Pancreas (tissue), 10 donors: ENCODE measurements at places on chromosomes 2 and 18.

- DNase-seq, result no peak
Observed at GRCh38 chr2:130728549-130729316, at the start of gene GPR148. Gene GPR148 (plus strand): TSS chr2:130729070. CDS start chr2:130729152, 82 bp downstream.

DNA sequence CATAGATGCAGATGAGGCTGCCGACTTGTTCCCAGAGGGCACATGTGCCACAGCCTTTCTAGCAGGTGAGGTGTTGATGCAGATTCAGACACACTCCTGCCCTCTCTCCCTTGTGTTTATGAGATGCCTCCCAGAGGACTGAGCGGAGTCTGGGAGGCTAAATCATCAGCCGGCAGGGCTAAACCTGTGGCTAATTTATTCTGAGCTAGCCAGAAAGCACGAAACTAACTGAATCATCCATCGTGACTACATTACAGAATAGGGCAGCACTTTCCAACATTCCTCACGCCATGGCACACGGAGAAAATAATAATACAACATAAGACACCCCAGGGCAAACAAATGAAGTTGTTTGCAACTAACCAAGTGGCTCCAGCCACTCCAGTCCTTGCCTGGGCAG lies 101.7 kb upstream of the FZD7 start:
- DNase-seq, result no peak

GRCh38 chr2:7752291-7752690 lies 835.1 kb downstream of the RNF144A start:
- no peak for DNase-seq

DNA sequence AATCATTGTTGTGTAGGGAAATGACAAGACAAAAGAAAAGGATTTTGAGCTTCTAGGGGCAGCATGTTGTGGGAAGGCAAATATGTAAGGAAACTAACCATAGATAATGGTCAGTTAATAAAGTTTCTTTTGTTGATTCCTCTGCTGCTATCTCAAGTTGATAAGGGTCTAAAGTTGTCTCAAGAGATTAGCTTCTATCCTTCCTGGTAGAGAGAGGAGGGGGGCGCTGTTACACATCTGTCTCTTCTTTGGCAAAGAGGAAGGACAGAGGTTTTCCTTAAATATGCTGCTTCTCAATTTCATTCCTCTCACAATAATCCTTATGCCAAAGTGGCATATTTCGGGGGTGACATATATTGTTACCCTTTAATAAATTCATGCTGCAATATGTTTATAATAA lies 944.0 kb downstream of the DPP10 start:
- DNase-seq, result no peak

GRCh38 chr2:197306696-197307040 lies 3.9 kb downstream of the ANKRD44 start:
- peak; percentile 76 for DNase-seq

- no peak for DNase-seq
Observed at GRCh38 chr2:152822676-152823075, 104.3 kb downstream of the ARL6IP6 start.

DNA sequence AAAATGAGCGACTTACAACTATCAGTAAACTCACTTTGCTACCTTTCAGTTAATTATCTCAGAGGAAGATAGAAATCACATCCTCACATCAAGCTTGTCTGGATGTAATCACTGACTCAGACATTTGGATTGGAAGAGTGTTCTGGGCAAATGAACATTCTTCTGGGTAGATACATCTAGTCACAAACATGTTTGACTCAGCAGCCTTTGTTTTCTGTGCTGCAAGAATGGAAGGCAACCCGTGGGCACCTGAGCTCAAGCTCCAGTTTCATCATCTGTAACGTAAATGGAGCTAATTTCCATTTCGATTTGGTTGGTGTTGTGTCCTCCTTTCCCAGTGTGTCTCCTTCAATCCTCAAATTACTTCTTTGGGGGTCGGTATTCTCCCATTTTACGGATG lies 58.5 kb downstream of the ACAA2 start:
- no peak for DNase-seq

DNA sequence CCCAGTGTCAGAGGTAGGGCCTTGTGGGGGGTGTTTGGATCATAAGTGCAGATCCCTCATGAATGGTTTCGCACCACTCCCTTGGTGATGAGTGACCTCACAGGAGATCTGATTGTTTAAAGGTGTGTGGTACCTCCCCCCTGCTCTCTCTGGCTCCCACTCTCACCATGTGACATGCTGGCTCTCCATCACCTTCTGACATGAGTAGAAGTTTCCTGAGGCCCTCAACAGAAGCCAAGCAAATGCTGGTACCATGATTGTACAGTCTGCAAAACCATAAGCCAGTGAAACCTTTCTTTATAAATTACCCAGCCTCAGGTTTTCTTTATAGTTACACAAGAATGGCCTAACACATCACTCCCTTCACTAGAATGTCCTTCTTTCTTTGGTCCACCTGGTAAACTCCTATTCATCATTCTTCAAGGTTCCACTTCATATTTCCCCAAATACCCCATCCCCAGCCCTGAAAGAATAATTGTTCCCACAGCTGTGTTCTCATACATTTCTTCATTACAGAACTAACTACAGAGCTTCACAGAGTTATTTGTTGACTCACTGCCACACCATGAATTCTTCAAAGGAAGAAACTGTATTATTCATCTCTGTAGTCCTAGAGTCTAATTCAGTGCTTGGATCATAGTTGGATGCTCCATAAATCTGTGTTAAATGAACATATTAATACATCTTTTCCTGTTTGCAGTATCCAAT lies 81.2 kb upstream of the STK17B start:
- DNase-seq, result no peak

DNA sequence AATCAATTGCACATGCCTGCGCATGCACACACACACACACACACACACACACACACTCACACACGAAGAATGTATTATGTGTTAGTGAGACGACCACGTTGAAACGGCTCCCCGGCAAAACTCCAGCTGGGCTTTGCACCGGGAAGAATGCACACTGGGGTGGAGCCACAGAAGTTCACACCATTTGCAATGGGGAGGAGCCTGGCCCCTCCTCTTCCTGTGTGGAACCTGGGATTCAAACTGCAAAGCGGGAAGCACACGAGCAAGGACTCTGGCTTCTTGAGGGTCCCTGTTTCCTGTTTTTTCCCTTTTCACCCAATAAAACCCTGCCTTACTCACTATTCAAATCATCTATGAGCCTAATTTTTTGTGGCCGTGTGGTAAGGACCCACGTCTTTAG lies 304.0 kb upstream of the TMEFF2 start:
- DNase-seq, result no peak

DNA sequence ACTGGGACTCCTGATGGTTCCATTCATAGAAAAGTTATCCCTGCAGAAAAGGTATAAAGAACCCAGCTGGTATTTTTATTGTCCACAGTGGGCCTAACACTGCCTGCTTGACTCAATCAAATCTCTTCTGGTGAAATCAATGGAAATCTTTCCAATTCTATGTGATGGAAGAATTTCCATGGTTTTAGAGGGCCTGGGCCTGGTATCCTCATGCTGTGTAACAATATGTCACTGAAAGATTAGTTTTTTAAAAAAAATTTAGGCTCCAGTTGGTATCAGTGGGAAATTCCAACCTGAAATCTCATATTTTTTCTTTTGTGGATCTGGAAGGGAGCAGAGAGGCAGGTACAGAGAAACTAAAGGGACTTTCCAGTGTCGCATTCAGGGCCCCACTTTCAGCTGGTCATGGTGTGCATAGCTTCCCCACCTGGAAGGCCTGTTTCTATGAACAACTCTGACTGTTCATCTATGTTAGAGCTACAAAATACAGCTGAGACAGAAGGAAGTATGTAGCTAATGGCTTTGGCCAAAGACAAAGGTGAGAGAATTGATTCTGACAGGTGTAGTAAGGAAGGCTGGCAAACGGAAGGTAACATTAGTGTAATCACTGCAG lies 20.9 kb downstream of the NEB start:
- DNase-seq, result no peak

- DNase-seq, result no peak
Observed at GRCh38 chr2:135657806-135658582, 83.7 kb upstream of the UBXN4 start.

DNA sequence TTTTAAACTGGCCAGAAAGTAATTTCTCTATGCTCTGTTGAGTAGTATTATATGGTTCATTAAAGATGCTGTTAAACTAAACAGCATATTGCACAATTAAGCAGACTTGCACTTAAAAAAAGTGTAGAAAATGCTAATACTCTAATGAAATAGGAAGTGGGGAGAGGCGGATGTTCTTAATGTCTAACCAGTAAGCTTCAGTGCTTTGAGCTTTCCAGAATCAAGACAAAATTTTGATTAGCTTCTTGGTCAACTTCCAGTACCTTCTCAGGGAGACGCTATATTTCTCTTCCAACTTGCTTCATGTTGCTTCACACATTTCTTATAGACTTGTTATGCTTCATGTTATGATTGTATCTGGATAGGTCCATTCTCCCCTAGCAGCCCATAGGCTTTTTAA lies 89.1 kb downstream of the MAP2 start:
- no peak for DNase-seq

DNA sequence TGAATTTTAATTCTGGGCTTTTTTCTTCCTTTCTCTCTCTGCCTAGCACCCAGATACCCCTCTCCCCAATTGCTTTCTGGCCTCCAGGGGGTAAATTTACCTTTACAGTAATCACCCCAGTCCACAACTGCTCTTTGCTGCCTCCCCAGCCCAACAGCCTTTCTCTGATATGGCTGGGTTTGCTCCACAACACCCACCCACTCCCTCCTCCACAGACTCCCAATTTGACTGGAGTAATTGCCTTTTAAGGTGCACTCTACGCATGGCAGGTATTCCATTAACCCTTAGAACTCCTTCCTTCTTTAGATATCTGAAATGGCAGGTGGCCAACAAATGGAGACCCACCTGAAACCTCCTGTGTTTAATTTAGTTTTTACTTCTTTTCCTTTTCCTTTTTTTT lies 3.6 kb downstream of the CELF4 start:
- no peak for DNase-seq

GRCh38 chr2:105575499-105576025 lies 169.2 kb upstream of the NCK2 start:
- DNase-seq, result no peak

- no peak for DNase-seq
Observed at GRCh38 chr18:10899481-10899880, 249.9 kb downstream of the PIEZO2 start.

GRCh38 chr2:108586631-108587030 lies 52.4 kb downstream of the LIMS1 start:
- no peak for DNase-seq

- no peak for DNase-seq
Observed at GRCh38 chr2:78431241-78431640, 594.3 kb upstream of the REG3G start.

GRCh38 chr2:109272461-109272860 lies 143.5 kb downstream of the SH3RF3 start:
- no peak for DNase-seq

DNA sequence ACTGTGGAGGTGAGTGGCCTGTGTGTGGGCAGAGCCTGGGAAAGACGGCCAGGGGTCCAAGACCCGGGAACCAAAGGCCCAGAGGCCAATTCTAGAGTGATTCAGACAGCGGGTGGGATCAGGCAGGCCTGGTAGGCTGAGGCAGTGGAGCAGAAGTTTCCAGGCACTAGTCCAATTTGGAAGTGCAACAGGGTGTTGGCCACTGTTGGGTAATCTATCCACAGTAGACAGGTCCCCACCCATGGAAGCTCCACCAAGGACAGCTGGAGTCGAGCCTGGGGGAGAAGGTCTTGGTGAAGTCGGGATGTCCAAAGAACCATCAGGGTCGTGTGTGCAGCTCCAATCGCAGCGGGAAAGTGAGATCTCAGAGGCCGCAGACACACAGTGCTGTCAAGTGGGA lies 125.8 kb upstream of the COPS8 start:
- DNase-seq, result no peak

DNA sequence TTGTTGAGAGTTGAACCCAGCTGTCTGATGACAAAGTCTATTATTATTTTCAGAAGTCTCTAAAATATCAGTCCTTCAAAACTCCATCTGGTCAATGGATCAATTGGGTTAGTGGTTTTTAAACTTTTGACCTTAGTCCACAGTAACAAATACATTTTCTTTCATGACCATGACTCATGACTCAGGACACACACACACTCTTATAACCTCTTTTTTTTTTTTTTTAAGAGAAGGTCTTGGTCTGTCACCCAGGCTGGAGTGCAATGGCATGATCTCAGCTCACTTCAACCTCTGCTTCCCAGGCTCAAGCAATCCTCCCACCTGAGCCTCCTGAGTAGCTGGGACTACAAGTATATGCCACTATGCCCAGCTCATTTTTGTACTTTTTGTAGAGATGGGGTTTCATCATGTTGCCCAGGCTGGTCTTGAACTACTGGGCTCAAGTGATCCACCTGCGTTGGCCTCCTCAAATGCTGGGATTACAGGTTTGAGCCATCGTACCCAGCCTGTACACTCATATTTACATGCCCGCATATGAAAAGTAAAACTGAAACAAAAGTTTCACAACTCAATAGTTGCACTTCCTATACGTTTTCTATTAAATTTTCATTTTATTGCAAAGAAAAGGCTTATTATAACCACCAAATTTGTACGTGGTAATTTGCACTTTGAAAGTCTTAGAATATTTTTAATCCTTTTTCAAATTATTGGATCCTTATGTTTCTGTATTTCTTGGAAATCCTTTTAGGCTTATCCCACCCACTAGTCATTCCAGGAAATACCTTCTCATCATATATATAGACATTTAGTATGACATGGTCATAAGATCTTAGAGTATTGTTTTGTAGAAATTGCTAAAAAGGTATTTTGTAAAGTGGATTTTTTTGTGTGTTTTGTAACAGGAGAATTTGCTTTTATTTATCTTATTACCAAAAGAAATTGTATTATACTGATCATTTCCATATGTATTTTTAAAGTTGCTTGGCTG lies 199.0 kb downstream of the LPIN1 start:
- no peak for DNase-seq

DNA sequence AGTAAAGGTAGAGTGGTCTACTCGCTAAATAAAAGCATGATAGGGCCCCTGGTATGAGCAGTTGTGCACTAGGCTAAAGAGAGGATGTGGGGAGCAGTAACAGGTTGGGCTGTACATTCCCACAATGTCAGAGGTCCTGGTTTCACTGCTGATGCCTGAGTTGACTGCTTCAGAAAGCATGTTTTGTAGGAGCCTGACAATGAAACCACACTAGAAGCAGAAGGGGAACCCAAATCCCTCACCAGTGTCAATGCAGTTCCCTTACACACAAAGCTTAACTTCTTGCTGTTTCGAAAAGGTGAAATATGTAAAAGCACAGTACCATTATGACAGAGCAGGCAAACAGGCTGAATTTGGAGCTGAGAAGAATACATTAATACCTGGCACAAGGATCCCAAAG lies 291.7 kb upstream of the KYNU start:
- DNase-seq, result no peak

- peak; percentile 64 for DNase-seq
Observed at GRCh38 chr2:46942143-46942526, 26.5 kb upstream of the MCFD2 start.

- DNase-seq, result no peak
Observed at GRCh38 chr2:144343145-144343544, 176.8 kb downstream of the ZEB2 start.

- DNase-seq, result no peak
Observed at GRCh38 chr18:80033181-80034067, 810 bp upstream of the RBFA start.
